CD4-positive, alpha-beta T cell treated with Interleukin-10 for 1 hour (primary cell): ENCODE measurements at places on chromosomes 16 and 17.

DNA sequence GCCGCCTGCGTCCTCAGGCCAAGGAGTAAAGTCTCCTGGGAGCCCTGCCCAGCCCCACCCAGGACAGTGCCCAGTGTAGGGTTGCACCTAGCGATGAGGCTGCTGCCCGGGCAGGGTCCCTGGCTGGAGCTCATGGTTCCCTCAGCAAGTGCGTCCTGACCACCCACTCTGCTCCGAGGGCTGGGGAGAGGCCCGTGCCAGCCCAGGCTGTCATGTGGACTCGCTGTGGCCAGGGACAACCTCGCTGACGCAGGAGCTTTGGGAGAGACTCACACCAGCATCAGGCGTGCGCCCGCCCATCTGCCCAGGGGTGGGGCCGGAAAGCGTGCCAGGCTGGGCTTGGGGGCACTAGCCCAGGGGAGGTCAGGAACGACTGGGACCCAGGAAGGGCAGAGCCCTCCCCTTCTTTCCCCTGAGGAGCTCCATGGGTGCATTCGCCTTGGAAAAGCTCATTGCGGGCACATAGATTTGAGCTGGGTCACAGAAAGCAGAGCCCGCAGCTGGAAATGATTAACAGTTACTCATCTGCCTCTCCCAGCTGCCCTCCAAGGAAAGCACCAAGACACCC is 19.7 kb downstream of the DPEP1 start:
- no peak for DNase-seq

DNA sequence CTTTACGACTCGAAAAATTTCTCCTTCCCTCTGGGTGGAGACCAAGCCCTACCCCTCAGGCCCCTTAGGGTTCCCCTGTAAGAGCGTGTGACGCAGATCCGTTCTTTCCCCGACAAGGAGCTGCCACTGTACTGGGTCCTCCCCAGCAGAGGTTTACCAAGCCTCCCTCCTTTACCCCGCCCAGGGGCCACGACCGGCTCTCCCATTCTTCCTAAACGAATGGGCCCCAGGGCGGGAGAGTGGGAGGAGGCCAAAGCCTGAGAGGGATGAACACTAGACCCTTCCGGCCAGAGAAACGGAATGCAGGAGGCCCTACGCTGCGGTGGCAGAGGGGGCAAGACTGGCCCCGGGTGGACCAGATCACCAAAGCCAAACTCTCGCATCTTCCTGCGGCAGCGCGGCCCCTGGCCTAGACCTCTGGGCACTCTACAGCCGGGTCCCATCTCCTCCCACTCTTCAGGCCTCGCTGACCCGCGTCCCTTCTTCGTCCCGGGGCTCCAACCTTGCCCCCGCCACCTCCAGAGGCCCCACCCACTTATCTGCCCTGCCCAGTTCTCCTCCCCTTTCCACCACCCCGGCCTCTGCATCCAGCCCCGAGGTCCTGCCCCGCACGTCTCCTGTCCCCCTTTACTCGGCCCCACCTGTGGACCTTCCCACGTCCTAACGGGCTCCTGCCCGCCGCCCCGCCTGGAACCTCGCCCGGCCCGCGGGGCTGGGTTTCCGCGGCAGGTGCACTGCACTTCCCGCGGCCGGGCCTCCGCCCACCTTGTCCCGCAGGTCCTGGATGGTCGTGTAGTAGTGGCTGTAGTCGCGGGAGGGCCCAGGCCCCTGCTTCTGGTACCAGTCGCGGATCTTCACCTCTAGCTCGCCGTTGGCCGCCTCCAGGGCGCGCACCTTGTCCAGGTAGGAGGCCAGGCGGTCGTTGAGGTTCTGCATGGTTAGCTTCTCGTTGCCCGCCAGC is 765 bp downstream of the KRT19 start:
- no peak for DNase-seq

DNA sequence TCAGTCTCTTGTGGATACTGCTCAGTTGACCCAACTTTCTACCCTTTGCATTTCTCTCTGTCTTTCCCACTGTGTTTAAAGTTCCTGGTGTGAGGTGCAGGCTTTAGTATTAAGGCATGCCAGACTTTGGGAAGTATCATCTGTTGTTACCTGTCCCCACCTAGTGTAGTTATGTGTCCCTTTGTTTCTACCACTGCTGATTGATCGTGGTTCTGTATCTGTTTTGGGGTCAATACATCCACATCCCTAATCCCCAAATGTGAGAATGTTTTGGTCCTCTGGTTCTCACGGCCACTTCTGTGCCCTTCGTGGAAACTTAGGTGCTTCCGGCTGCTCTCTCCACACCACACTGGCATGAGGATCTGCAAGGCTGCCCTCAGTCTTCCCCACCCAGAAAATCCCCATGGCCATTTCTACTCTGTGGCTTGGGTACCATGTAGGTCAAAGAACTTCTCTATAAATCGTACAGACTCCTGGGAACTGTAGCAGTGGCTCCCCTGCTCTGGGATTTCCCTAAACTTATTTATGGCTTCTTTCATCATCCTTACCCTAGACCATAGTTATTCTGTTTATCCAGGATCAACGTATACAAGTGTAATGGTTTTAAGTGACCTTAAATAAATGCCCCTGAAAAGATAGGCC is 443.2 kb downstream of the XYLT1 start:
- DNase-seq = no peak

- no peak for DNase-seq
Observed at GRCh38 chr16:1474082-1474795, 589 bp downstream of the CLCN7 start.

DNA sequence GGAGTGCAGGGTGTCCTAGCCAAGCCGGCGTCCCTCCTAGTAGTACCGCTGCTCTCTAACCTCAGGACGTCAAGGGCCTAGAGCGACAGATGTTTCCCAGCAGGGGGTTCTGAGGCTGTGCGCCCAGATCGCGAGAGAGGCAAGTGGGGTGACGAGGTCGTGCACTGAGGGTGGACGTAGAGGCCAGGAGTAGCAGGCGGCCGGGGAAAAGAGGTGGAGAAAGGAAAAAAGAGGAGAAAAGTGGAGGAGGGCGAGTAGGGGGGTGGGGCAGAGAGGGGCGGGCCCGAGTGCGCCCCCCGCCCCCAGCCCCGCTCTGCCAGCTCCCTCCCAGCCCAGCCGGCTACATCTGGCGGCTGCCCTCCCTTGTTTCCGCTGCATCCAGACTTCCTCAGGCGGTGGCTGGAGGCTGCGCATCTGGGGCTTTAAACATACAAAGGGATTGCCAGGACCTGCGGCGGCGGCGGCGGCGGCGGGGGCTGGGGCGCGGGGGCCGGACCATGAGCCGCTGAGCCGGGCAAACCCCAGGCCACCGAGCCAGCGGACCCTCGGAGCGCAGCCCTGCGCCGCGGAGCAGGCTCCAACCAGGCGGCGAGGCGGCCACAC is at the start of gene MMP2:
Gene MMP2, plus strand, starts transcription at position 372 of the 603 bp plus-strand sequence. CDS start 282 bp downstream, outside the sequence.
- no peak for DNase-seq

DNA sequence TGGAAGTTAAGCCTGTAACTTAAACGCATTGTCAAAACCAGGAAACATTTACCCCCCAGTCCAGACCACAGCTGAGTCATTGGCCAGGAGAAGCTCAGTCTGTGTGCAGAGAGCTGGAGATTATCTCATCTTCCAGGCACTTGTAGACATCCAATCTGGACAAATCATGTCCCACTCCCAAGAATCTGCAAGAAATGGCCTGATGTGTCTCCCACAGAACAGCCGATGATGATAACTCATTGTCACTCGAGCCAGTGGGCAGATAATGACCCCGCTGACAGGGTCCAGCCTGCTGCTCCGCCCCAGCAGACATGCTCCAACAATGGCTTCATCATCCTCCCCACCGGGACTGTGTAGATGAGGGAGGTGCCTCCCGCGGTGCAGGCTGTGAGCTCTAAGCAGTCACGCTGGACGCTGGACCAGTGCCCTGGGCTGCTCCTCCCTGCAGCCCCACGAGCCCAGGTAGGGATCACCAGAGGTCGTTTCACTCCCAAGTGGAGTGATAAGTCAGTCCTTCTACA is 322.5 kb downstream of the C16orf95 start:
- DNase-seq = no peak

DNA sequence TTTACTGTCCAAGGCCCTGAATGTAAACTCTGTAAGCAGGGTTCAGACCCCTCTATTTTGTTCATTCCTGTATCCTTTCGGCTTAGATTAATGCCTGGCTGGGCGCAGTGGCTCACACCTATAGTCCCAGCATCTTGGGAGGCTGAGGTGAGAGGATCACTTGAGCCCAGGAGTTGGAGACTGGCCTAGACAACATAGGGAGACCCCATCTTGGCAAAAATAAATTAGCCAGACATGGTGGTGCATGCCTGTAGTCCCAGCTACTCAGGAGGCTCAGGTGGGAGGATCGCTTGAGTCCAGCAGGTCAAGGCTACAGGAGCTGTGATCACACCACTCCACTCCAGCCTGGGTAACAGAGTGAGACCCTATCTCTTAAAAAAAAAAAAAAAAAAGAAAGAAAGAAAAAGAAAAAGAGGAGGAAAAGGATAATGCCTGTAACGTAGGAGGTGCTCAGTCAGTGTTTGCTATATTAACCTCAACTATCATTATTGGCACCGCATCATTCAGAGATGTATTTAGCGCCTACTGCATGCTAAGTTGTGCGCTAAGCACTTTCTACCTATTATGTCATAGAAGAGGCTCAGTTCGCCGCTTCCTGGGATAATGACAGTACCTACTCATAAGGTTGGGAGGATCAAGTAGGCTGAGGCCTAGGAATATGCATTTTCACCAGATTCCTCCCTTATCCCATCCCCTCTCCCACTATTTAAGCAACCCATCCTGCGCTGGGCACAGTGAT is 5.0 kb downstream of the SOCS1 start:
- no peak for DNase-seq

DNA sequence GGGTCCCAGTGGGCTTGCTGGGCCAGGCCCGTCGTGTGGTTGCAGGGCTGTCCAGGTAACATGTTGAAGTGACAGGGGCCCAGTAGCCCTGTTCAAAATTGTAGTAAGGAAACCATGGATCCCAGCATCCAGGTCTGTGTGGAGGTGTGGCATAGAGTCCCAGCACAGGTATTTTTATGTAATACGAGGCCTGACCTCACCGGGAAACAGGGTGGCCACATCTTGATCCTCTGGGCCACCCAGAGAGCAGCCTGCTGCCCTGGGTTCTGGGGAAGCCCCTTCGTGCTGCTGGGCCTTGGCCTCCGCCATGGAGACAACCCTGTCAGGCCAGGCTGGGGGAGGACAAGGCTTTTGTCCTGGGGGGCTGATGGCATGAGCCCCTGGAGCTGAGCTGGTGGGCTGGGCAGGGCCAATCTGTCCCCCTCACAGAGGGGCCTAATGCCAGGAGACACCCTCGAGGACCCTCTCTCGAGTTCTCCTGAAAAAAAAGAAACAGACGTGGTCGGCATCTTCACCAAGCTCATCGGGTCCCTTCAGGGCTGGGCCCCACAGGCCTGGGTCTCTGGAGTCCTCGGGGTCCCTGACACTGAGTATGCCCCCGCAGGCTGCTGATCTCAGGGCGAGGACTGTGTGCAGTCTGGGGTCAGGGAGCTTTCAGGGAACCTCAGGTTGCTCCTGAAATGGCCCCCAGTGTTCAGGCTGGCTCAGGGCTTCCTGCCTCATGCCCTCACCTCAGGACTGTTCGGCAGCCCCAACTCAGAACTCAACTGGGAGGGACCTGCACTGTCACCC is 47.8 kb downstream of the TNFRSF13B start:
- DNase-seq = no peak

DNA sequence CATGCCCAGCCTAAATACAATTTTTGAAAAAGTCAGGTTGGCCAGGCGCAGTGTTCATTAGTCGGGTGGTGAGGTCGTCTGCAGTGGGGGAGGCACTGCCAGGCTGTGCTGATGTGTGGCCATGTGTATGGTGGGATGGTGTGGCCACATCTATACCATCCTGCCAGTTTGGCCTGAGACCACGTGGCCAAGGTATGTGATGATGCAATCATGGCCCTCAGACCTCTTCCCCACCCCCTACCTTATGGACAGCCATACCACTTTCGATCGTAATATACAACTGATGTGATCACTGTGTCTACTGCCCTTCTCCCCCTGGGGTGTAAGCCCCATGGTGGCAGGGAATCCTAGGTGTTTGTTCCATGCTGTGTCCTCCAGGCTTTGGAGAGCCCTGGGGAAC is 23.7 kb downstream of the SBK1 start:
- no peak for DNase-seq

DNA sequence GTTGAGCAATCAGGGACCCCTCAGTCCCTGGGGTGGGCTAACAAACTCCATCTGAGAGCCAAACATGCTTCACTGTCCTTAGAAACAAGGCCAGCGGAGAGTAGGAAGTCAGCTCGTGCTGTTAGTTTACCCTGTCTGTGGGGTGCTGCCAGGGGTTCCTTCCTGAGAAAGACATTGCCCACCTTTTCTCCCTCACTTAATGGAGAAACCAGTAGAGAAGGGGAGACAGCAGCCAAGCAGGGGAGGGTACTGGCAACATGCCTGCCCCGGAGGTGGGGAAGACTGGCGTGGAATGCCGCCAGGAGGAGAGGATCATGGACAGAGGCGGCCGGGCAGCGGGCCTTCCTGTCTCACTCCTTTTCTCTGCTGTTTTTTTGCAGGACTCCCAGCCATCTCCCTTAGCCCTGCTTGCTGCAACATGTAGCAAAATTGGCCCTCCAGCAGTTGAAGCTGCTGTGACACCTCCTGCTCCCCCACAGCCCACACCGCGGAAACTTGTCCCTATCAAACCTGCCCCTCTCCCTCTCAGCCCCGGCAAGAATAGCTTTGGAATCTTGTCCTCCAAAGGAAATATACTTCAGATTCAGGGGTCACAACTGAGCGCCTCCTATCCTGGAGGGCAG is 19.9 kb downstream of the SP2 start:
- DNase-seq = no peak

DNA sequence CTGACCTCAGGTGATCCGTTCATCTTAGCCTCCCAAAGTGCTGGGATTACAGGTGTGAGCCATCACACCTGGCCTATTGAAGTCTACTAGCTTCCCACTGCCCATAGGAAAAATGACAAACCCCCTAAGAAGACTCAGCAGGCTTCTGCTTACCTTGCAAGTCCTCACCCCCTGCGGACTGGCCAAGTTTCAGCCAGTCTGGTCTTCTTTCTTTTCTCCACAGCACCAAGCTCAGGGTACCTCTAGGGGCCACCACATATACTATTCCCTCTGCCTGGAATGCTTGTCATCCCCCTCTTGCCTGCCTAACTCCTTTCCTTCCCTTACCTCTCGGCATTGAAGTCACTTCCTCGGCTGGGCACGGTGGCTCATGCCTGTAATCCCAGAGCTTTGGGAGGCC is 31.2 kb downstream of the ABCC3 start:
- no peak for DNase-seq

DNA sequence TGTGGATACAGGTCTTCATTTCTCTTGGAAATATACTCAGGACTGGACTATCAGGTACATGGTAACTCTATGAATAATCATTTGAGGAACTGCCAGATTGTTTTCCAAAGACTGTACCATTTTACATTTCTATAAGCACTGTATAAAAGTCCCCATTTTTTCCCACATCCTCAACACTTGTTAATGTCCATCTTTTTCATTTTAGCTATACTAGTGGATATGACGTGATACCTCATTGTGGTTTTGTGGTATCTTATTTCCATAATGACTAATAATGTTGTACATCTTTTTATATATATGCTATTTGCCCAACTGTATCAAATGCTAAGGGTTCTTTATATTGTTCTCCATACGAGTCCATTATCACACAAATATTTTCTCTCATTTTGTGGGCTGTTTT is 22.9 kb downstream of the NUP88 start:
- DNase-seq = no peak
